ENCODE measurements at places on chromosomes 1 and 21. TPM values are rescaled to one million over a fixed set of nuclear protein-coding genes. Genes with fewer than 3 reads are reported as not detected.

PCP4L1 gene
- total RNA-seq = 0.13 TPM

PRELP gene
- not detected for total RNA-seq

CFHR2 gene
- total RNA-seq = not detected

KMO gene
- 1.4 TPM for total RNA-seq

SLFNL1 gene
- total RNA-seq = 0.09 TPM

KCNJ10 gene
- total RNA-seq = not detected

CLDN14 gene
- not detected for total RNA-seq
